H4 (cell line): ENCODE measurements at places on chromosomes 13 and 19.

GRCh38 chr13:61965756-61966155 lies 550.1 kb upstream of the PCDH20 start:
- no peak for DNase-seq

- DNase-seq: no peak
These were observed 2.9 kb downstream of the LIPE start for GRCh38 chr19:42424345-42424707.

DNA sequence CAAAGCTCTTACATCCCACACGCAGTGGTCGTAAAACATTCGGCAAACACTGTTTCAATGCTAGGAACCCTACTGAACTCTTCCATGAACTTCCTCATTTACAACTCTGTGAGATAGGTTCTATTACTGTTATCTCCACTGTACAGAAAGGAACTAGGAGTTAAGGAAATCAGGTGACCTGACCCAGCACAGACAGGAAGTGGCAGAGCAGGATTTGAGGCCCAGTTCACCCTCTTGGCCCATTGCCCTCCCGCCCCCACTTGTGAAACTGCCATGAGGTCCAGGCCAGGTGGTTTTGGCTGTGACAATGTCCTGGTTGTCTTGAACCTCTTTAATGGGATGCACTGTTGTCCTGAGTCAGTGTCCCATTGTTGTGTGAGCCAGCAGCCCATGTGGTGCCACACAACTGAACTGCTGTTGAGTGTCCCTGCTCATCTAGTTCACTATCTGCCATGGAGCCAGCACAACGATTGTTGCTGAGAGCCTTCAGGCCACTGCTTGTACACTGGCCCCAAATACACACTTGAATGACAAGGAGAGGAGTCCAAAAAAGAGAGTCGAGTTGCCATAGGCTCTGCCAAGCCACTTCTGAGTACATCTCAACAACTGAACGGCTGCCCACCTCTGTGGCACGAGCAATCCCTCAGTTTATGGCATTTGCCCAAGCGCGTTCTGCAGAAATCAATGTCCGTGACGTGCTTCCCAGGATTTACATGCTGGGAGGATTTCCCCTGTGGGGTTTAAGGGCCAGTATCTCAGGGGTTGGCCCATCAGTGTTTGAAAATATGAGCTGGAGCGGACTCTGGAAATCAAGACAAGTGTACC lies 484.6 kb downstream of the TSHZ3 start:
- DNase-seq: no peak

DNA sequence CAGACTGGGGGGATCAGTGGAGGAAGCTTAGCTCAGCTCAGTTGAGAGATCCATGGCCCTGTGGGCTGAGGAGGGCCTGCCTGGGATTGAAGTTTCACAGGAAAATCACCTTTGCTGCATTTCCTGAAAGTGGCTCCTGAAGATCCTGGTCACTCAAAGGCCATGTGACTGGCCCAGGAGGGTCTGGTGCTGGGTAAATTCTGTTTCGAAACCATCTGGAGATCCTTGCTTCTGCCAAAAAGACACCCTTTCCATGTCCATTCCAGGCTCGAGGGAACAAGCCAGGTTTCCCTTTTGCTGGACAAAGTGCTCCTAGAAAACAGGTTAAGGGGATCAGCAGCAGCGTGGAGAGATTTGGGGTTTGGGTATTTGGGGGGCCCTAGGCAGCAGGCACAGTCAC lies 293.3 kb downstream of the ZNF536 start:
- DNase-seq: no peak

DNA sequence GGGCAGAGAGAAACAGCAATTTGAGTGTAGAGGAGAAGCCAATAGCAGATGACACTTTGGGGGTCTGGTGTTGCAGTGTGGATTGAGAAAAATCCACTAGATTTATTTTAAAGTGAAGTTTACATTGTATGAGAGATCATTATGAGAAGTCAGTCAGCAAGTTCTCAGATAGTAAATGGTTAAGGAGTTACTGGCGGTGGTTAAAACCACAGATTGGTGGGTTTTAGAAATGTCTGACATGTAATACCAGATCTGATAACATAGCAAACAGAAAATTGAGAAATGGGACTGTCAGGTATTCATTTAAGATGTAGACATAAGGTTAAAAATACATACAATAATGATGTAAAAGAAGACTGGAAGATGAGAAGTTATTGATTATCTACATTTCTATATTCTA lies 7.2 kb downstream of the ABHD13 start:
- no peak for DNase-seq

DNA sequence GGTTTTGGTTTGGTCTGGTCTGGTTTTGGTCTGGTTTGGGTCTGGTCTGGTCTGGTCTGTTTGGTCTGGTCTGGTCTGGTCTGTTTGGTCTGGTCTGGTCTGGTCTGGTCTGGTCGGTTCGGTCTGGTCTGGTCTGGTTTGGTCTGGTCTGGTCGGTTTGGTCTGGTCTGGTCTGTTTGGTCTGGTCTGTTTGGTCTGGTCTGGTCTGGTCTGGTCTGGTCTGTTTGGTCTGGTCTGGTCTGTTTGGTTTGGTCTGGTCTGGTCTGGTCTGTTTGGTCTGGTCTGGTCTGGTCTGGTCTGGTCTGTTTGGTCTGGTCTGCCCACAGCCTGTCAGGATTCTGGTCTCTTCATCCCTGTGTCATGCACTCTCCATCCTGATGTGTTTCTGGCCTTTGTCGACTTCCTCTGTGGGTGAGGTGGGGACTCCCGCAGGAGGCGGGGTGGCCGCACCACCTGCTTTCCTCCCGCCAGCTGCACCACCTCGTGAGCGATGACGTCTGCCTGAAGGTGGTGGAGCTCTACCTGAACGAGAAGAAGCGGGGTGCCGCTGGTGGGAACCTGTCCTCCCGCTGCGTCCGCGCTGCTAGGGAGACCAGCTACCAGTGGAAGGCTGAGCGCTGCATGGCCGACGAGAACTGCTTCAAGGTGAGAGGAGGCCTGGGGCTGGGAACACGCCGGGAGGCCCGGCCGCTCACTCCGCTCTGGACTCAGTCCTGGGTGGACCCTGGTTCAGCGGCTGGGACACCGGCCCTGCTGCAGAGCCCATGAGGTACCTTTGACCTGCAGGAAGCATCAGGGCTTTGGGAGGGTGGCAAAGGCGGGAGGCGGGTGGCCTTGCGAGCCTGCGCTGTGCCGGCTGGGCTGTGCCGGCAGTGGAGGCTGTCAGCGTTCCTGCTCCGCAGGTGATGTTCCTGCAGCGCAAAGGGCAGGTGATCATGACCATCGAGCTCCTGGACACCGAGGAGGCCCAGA lies 12.9 kb upstream of the F2RL3 start:
- no peak for DNase-seq

DNA sequence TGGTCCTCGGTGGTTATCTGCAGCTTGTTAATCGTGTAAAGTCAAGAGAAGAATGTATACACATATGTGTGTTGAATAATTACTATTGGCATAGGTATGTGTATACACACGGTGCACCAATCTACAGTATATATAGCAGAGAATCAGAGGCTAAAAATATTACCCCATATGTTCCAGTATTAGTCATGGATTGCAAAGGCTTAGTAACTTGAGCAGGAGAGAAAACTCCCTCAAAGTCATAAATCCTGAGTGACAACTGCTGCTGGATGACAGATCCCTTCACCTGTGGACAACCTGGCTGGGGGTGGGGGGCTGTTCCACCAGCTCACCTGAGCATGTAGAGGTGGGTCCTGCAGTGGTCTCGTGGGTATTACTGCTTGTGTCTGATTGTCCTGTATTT lies 185.0 kb downstream of the ZNF536 start:
- DNase-seq: no peak

GRCh38 chr13:66405908-66406802 lies 824.0 kb downstream of the PCDH9 start:
- DNase-seq: peak; percentile 63

DNA sequence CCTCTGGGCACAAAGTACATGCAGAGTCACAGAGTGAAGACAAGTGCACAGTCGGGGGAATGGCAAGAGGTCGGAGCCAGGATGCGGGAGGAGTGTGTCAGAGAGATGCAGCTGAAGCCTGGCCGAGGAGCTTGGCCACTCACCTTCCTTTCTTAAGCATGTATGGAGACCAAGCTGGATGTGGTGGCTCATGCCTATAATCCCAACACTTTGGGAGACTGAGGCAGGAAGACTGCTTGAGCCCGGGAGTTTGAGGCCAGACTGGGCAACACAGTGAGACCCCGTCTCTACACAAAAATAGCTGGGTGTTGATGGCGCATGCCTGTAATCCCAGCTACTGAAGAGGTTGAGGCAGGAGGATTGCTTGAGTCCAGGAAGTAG lies 67.0 kb downstream of the LATS2 start:
- no peak for DNase-seq

- peak; percentile 67 for DNase-seq
These were observed 7.3 kb upstream of the C13orf46 start for GRCh38 chr13:113981194-113981605.

DNA sequence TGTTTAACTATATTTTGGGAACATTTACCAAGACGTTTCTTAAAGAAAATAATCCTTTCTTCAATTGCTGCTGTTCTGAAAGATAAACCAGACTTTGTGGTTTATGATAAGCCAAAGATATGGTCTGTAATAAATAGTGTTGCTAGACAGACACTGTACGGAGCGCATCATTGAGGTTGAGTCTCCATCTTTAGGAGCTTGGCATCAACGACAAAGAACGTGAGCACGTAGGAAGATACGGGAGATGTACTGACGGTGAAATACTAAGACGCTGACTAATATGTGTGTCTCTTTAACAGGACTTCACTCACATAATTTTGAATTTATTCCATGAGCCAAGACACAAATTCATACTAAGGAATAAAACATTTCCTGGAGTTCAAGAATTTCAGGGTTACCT lies 16.2 kb downstream of the TEX29 start:
- DNase-seq: no peak

DNA sequence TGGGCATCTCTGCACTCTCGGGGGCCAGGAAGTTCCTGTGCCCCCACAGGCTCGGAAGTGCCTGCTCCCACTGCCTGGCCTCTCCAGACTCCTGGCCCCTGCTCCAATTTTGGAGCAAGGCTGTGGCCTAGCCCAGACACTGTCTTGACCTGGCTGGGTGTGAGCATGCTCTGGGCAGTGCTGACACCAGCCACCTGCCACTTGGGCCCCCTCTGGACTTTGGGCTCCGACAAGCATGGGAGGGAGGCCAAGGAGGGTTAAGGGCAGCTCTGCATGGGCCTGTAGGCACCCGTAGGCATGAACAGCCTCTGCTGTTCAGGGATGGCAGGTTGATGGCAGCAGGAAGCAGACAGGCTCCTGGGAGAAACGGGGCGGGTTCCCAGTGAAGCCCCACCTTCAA lies 26.0 kb upstream of the RBM26 start:
- no peak for DNase-seq
